ENCODE measurements at places on chromosomes 2 and 18.

- DNase-seq = no peak
Observed at GRCh38 chr2:133818661-133819060, 250.4 kb upstream of the NCKAP5 start.

- DNase-seq = no peak
Observed at GRCh38 chr2:240450532-240451107, 15.2 kb downstream of the GPC1 start.

GRCh38 chr2:59567151-59567550 lies 986.3 kb downstream of the BCL11A start:
- no peak for DNase-seq

GRCh38 chr2:86679036-86679435 lies 41.1 kb upstream of the RMND5A start:
- no peak for DNase-seq

DNA sequence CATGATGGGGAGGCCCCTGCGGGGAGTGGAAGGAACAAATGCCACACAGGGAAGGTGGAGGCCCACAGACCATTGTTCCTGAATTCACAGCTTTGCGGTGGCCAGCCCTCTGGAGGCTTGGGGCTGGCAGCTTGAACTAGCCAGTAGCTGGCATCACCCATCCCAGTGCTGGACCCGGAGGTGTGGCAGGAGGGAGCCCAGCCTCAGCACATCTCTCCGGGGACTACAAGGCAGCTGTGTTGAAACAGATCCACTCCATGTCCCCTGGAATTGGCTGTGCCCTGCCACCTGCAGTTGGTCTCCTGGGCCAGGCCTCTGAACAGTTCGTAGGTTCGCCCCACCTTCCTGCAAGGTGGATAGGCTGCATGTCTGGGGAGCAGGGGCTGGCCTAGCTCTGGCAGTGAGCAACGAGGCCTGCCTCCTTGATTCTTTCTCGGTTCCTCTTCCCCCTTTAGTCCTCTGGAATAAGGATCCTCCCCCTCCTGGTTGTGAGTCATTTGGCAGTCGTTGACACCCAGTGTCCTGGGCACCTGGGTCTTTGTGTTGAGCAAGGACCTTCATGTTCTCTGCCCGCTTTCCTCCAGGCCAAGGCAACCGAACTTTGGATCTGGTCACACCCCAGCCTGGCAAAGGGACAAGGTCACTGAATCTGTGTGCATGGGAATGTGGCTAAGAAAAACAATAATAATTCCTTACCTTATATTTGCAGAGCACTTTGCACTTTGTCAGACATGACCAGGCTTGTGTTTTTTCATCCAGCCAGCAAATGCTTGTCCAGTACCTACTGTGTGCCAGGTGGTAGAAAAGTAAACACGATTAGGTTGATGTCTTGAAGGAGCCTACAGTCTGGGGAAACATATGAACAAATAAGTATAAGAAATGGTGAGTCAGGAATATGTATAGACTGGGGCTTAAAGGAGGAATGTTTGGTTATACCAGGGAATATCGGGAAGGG lies 55.0 kb upstream of the MCFD2 start:
- peak; percentile 15 for DNase-seq

GRCh38 chr2:216224388-216224787 lies 115.2 kb downstream of the XRCC5 start:
- no peak for DNase-seq

- DNase-seq = no peak
Observed at GRCh38 chr2:161825429-161825828, 201.2 kb downstream of the SLC4A10 start.

DNA sequence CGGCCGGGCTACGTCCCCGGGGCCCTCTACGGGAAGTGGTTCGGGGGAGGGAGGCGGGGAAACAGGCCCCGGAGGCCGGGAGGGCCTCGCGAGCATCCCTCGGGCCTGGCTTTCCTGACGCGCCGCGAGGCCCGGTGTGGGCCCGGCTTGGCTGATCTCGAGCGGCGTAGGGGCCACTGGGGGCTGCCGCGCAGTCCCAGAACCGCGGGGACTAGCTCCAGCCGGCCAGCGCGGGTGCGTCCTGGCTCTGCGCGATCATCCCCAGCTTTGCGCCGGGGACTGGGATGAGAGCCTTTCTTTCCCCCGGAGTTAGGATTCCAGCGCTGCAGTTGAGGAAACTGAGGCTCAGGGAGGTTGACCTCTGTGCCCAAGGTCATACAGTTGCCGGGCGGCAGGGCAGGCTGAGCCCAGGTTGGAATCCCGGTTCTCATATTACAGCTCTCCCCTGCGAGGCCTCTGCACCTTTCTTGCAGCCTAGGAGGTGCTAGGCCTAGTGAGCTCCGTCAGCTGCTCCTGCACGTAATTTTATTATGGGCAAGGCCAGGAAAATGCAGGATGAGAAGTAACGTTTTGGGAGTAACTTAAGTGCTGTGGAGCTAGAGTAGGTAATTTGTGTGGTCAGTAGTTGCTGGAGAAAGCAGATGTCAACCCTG lies 501 bp downstream of the LPIN1 start:
- no peak for DNase-seq

DNA sequence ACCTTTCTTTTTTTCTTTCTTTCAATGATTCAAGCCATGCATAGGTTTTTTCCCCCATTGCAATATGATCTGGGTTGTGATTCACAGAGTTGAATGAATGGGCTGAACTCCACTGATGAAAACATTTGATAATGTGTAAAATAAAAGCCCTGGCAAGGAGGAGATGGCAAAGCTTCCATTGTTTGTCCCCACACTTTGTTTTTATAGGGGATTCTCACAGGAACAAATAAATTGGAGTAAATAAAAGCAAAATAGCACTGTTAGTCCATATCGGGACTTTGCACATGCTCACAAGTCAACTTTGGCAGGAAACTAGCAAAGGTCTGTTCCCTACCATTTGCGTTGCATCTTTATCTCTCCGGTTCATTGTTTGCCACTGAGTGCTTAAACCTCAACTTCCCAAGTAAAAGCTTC lies 55.7 kb downstream of the MEIS1 start:
- DNase-seq = no peak

- DNase-seq = no peak
Observed at GRCh38 chr2:15953147-15953630, 12.8 kb downstream of the MYCN start.

GRCh38 chr2:223856584-223856983 lies 19.2 kb upstream of the AP1S3 start:
- no peak for DNase-seq

Measured in CD4-positive, alpha-beta T cell treated with Interleukin-12 subunit alpha and Interleukin-12 subunit beta, for 1 hour (primary cell).